ENCODE measurements at places on chromosomes 16 and 17.
A peak's percentile ranks its signal among the peaks of the same experiment; 100 is the strongest.

GRCh38 chr17:4973256-4974114 lies 5.9 kb upstream of the SPAG7 start:
- no peak for DNase-seq

- DNase-seq, result no peak
Observed at GRCh38 chr17:19996502-19996901, 12.7 kb upstream of the SPECC1 start.

- DNase-seq, result no peak
Observed at GRCh38 chr17:37671028-37671823, 28.0 kb upstream of the DDX52 start.

GRCh38 chr16:56101480-56101879 lies 89.8 kb upstream of the GNAO1 start:
- no peak for DNase-seq

- DNase-seq, result no peak
Observed at GRCh38 chr17:29929006-29929532, 959 bp downstream of the SSH2 start.

GRCh38 chr16:89880477-89881367 lies 7.3 kb downstream of the TCF25 start:
- no peak for DNase-seq

DNA sequence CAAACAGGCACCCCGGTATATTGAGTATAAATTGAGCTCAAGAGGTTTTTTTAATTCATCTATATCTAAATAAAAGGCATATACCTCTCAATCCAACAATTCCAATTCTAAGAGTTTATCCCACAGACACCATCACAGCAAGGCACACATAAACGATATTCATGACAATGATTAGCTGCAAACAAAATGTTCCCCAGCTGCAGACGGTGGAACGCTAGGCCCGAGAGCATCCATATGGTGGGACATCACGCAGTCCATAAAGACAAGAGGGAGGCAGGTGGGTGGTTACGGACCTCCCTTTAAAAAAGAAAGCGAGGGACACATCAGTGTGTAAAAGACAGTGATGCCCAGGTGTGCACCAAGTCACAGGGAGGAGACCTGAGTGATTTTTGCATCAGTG lies 28.1 kb downstream of the MEAK7 start:
- no peak for DNase-seq

DNA sequence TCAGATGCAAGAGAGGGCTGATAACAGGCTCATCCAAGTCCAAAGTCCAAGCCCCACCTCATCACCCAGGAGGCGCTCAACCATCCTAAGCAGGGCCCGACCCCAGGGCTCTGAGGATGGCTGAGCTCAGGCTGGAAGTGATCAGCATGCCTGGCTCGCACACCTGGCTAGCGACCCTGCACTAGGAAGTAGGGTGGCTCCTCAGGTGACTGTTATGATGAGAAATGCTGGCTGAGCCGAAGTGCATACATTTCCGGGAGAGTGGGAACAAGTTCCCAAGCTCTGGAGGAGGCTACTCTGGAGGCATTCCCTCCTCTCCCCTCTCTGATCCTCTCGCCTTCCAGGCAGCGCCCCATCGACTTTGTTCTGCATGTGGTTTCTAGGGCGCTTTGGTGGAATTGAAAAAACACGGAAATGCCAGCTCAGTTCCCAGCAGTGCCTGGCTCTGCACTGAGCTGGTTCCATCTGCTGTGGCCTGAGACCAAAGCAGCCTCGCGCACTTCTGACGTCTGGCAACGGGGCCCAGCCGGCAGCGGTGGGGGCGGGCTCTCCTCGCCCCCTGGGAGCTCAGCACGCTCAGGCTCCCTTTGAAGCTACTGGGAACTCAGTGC lies 130.3 kb downstream of the IRF8 start:
- DNase-seq, result no peak

GRCh38 chr16:87309620-87310525 lies 7.3 kb downstream of the C16orf95 start:
- no peak for DNase-seq

GRCh38 chr17:74259667-74260524 lies 14.1 kb upstream of the DNAI2 start:
- DNase-seq, result no peak

DNA sequence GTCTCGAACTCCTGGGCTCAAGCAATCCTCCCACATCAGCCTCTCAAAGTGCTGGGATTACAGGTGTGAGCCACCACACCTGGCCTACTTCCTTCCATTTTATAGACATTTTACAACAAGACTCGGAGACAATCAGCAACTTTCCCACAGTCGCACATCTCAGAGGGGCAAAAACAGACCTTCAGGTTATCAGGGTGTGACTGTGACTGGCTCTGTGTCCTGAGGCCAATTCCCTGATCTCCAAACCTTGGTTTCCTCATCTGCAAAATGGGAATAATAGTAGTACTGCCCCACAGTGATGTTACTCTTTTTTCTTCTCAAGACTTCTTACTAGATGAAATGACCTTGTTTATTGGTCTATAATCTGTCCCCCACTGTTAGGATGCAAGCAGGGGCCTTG lies 10.8 kb upstream of the KCNH6 start:
- DNase-seq, result no peak

DNA sequence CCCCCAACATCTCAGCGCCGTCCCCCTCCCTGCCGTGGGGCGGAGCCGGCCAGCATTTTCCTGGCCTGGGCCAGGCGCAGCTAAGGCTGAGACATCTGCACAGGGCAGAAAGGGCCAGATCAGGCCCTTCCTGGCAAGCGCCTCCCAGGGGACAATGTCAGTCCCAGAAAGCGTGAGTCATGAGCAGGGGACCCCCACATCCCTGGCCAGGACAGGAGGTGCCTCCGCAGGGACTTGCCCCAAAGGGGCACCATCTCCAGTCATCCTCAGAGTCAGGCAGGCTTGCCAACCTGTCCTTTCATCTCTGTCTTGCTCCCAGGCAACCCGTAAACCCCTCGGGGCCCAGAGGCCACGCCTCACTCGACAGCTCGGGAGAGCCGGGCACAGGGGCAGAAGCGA lies 43.2 kb downstream of the SOCS1 start:
- no peak for DNase-seq

DNA sequence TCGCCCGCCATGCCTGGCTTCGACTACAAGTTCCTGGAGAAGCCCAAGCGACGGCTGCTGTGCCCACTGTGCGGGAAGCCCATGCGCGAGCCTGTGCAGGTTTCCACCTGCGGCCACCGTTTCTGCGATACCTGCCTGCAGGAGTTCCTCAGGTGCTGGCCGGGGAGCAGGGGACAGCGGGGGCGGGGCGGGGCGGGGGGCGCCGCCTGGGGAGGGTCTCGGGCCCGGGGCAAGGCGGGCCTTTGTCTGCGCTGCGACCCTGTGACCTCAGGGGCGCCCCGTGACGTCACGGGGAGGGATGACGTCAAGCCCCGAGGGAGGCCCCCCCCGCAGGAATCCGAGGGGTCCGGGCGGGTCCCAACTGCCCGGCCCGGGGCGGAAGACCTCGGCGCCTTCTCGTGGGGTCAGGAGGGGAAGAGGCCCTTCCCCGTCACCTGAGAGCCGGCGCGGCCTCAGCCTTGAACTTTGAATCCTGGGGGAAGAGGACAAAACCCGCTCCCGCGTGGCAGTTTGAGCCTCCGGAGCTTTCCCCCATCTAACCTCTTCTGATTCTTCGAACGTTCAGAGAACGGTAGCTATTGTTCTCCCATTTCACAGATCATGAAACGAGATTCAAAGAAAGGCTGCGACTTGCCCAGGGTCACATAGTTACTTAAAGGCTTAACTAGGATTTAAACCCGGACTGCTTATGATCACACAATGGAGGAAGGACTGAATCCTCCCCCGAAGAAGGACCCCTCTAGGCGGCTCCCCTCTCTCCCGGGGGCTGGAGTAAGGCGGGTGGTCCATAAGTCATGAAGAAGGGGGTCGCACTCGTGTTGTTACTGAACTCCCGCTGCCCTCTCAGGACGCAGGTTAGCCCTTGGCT lies 527 bp downstream of the TRAF4 start:
- peak; percentile 75 for DNase-seq
